ENCODE measurements at places on chromosomes 11 and 22. TPM values are rescaled to one million over a fixed set of nuclear protein-coding genes. Genes with fewer than 3 reads are reported as not detected.

MMP10 gene
- 0.16 TPM for total RNA-seq

CASP5 gene
- total RNA-seq: not detected

OPCML gene
- total RNA-seq: 0.97 TPM

KCNC1 gene
- total RNA-seq: not detected

TAF1D gene
- total RNA-seq: 229 TPM

IGLL1 gene
- total RNA-seq: not detected

GRCh38 chr22:40094485-40094884 is 83.2 kb upstream of the TNRC6B start:
- H3K4me3 ChIP-seq: no peak overlapping the region
- H3K27ac ChIP-seq: no peak overlapping the region
- DNase-seq: no peak
- H3K4me1 ChIP-seq: no peaks in the 10 kb centered on the region

DNA sequence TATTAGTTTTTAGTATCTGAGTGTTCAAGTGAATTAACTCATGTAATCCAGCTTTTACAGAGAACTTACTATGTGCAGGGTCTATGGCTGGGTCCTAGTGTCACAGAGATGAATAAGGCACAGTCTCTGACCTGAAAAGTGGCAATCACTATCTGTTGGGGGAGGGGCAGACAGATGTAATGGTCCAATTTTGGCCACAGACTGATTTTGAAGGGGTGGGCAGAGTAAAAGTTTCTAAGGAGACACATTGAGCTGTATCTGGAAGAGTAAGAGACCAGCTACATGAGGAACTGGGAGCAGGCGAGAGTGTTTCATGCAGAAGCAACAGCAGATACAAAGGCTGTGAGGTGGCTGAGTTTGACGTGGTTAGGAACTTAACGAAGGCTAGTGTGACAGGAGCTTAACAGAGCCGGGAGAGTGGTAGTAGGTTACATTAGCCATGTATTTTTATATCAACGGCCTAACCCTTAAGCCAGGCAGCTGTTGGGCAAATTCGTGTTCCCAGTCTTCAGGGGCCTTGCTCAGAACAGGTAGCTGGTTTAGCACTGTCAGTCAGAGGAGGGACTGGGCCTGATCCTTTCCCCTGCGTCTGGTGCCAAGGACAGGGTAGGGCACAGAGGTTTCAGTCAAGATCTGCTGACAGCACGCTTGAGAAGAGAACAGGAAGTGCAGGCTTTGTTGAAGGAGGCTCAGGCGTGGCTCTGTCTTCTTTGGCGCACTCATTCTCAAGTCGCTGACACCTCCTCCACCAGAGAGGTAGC is 1.4 kb upstream of the STIM1 start:
- H3K36me3 ChIP-seq: no peaks in the 10 kb centered on the region
- H3K27me3 ChIP-seq: no peaks in the 10 kb centered on the region
- no peak overlapping the region for H3K4me3 ChIP-seq
- H3K27ac ChIP-seq: no peak overlapping the region

GRCh38 chr11:128405714-128406662 is 181.4 kb downstream of the ETS1 start:
- no peaks in the 10 kb centered on the region for H3K36me3 ChIP-seq
- peak; percentile 60 for DNase-seq
- H3K4me3 ChIP-seq: no peak overlapping the region
- H3K27me3 ChIP-seq: no peaks in the 10 kb centered on the region
- no peak overlapping the region for H3K27ac ChIP-seq

DNA sequence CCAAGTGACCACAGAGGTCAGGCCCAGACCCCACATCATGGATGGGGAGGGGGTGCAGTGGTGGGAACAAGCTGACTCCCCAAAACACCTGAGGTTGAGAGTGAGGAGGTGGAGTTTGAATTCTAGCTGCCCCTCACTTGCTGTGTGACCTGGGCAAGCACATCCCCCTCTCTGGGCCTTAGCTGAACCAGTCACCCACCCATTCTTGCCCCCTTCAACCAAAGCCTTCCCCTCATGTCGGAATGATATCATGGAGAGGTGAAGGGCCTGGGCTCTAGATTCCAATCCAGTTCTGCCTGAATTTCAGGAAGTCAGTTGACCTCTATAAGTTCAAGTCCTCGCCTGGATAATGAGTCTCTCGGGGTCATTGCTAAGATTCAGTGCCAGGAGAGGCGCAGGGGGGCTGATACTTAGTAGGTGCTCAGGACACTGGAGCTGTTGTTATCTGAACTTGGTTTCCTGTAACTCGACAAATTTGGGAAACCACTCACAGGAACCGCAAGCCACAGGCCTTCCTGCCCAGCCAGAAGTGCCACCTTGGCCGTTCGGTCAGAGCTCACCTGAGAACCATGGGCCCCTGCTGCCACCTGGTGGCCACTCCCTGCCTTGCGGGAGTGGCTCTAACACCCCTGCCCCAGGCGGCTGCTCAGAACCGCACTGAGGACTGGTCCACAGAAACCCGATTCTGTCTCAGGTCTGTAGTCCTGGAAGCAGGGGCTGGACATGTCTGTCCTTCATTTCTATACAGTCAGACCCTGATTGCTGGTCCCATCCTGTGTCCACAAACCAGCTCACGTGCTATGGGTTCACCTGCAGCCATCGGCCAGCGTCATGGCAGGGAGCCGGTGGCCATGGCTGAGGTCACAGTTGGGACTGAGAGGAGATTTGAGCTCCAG is 6.9 kb downstream of the CDC42EP1 start:
- peaks cover 32% of the 10 kb centered on the region for H3K36me3 ChIP-seq
- DNase-seq: peak; percentile 97
- no peak overlapping the region for H3K4me3 ChIP-seq
- H3K27ac ChIP-seq: no peak overlapping the region
- no peaks in the 10 kb centered on the region for H3K27me3 ChIP-seq

- H3K4me1 ChIP-seq: no peaks in the 10 kb centered on the region
- no peaks in the 10 kb centered on the region for H3K27me3 ChIP-seq
- no peaks in the 10 kb centered on the region for H3K36me3 ChIP-seq
These were observed 527.9 kb upstream of the B3GAT1 start for GRCh38 chr11:134939905-134940304.

DNA sequence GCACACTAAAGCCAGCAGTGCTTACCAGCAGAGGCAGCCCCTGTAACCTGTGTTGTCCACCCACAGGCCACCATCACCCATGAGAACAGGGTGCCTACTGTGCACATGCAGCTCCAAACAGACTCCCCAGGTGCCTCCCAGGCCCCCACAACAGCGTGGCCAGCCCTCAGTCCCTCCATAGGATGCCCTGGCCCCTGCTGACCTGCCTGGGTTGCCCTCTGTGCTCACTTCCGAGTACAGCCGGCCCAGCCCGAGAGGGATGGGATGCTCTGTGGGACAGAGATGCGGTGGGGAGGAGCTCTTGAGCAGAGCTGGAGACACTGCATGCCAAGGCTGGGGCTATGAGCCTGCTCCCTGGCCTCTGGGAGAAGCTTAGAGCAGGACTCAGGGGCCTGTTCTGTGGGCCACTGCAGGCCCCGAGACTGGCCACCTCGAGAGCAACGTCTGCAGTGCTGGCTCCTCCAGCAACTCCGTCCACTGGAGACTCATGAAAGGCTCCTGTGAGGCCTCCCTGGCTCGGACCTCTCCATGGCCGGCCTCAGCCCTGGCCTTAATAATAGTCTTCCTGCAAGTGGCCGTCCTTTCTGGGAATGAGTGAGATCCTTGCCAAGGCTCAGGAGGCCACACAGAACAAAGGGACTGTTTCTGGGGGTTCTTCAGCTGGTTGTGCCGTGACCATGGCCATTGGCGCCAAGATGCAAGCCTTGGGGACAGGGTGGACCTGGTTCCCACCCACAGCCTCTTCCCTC is 27.0 kb downstream of the FADS2 start:
- no peak for DNase-seq
- H3K4me3 ChIP-seq: no peak overlapping the region
- no peaks in the 10 kb centered on the region for H3K27me3 ChIP-seq
- H3K4me1 ChIP-seq: no peaks in the 10 kb centered on the region
- peaks cover 76% of the 10 kb centered on the region for H3K36me3 ChIP-seq
- H3K27ac ChIP-seq: peak overlapping the region; percentile 17

- H3K4me1 ChIP-seq: peaks cover 13% of the 10 kb centered on the region
- no peaks in the 10 kb centered on the region for H3K36me3 ChIP-seq
- H3K4me3 ChIP-seq: no peak overlapping the region
These were observed 127.2 kb downstream of the MN1 start for GRCh38 chr22:27674261-27674923.

DNA sequence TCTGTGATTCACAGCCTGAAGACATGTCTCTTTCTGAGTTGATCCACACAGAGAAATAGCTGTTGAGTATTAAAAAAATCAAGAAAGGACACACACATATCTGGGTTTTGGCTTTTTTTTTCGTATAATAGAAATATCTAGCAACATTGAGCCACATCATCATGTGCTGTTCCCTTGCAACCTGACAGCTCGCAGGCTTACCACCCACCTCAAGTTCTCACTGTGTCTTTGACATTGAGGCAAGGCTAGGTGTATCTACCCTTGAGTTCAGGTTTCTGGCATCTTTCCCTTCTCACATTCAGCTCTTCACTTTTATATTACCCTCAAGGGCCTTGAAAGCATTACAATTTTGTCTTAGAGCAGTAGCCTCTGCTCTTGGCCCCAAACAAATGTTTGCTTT is 490.3 kb upstream of the KIRREL3 start:
- no peak for DNase-seq
- H3K36me3 ChIP-seq: no peaks in the 10 kb centered on the region
- H3K4me3 ChIP-seq: peak overlapping the region; percentile 55
- H3K4me1 ChIP-seq: no peaks in the 10 kb centered on the region
- H3K27me3 ChIP-seq: no peaks in the 10 kb centered on the region
- H3K27ac ChIP-seq: no peak overlapping the region

DNA sequence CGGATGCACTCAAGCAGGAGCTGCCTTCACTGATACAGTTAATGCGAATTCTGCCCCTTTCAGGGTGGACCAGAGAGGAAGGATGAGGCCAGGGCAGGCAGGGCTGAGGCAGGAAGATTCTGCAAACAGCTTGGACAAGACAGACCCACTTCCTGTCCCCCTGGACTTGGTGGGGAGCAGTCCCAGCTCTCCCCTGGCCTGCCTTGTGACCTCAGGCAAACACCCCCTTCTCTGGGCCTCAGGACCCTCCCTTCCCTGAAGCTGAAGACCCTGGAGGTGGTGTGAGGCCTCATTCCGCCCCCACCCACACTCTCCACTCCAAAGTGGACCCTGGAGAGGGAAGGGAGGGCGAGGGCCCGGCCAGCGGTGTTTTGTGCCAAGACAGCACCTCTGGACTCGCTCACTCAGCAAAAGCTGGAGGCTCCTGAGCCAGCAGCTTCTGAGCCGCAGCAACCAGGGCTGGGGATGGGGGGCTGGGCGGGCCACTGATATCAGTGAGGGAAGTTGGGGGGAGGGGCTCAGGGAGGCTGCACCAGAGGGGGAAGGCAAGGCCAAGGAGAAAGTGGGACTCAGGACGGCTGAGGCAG is 8.5 kb downstream of the RAB3IL1 start:
- no peak for DNase-seq
- H3K27ac ChIP-seq: no peak overlapping the region
- no peaks in the 10 kb centered on the region for H3K27me3 ChIP-seq
- no peak overlapping the region for H3K4me3 ChIP-seq
- peaks cover 11% of the 10 kb centered on the region for H3K4me1 ChIP-seq

DNA sequence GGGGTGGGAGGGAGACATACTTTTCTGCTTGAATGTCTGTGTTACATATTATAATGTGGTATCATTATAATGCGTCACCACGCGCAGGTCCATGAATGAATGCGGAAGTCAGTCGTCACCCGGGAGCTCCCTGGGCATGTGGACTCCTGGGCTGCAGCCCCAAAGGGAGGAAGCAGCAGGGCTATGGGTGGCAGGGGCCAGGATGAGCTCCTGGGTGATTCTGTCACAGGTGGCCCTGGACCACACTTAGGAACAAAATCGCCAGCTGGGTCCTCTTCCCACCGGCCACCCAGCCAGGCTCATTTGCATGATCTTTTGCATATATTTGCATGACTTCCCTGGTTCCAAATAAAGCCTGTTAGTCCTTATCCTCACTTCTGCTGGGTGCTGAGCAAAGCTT is 51.2 kb downstream of the KCNJ4 start:
- H3K4me1 ChIP-seq: no peaks in the 10 kb centered on the region
- H3K36me3 ChIP-seq: no peaks in the 10 kb centered on the region
- no peak overlapping the region for H3K4me3 ChIP-seq

DNA sequence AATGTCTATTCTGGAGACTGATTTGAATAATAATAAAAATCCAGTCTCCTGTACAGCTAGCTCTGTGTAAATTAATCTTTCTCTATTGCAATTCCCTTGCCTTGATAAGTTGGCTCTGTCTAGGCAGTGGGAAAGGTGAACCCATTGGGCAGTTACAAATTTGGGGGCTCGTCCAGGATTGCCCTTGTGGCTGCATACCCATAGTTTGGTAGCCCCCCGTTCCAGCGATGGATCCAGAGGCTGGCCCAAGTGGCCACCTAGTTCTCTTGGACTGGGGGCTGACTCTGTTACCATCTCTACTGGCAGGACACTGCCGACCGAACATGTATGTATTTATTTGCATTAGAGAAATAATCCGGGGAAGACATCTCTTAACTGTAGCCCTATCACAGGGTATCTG is 326.2 kb upstream of the PDGFD start:
- H3K27ac ChIP-seq: no peak overlapping the region
- H3K36me3 ChIP-seq: no peaks in the 10 kb centered on the region
- H3K27me3 ChIP-seq: no peaks in the 10 kb centered on the region
- peaks cover 4% of the 10 kb centered on the region for H3K4me1 ChIP-seq
- DNase-seq: peak; percentile 43

DNA sequence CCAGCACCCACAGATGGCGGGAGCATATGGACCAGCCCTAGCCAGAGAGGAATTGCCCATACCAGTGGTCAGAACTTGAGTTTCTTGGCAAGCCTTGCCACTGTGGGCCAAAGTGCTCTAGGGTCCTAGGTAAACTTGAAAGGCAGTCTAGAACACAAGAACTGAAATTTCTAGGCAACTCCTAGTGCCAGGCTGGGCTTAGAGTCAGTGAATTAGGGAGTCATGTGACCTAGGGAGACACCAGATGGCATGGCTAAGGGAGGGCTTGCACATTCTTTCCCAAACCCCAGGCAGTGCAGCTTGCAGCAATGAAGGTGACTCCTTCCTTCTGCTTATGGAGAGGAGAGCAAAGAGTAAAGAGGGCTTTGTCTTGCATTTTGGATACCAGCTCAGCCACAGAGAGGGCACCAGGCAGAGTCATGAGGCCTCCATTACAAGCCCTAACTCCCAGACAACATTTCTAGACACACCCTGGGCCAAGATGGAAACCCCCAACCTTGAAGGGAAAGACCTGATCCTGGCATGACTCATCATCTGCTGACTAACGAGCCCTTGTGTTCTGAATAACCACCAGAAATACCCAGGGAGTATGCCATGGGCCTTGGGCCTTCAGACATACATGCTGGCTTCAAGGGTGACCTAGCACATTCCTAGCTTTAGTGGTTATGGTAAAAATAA is 19.2 kb upstream of the OR56A3 start:
- DNase-seq: no peak
- H3K36me3 ChIP-seq: no peaks in the 10 kb centered on the region
- H3K4me1 ChIP-seq: no peaks in the 10 kb centered on the region
- H3K4me3 ChIP-seq: no peak overlapping the region
- H3K27ac ChIP-seq: no peak overlapping the region

Measured in endodermal cell (in vitro differentiated cells).